Stimulated activated CD8-positive, alpha-beta memory T cell treated with anti-CD3 and anti-CD28 coated beads, Interleukin-4, amount 100 ng/mL, for 1 hour (primary cell): ENCODE measurements at places on chromosomes 2 and 18.

GRCh38 chr18:9096007-9096371, 6.5 kb upstream of the NDUFV2 start:
- no peak for DNase-seq

- no peak for DNase-seq
Observed at GRCh38 chr2:39506215-39506614, 69.1 kb upstream of the MAP4K3 start.

DNA sequence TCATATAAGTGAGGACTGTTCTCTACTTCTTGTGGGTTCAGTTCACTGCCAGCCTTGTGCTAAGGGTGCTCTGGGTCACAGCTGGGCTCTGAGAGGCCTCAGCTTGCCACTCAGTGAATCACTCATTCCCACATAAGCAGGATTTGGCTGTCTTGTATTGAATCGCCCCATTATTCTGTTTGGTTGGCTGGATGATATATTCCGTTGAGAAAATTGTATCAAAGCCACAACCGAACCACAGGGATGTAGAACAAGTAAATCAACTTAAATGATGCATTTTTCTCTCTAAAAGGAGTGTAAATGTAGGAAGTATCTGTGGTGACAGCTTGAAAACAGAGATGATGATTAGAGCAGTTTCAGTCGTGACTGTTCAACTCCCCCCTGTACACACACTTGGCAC, 39.6 kb downstream of the TTC39C start:
- no peak for DNase-seq

GRCh38 chr18:74268933-74269620, 22.7 kb downstream of the CYB5A start:
- no peak for DNase-seq

DNA sequence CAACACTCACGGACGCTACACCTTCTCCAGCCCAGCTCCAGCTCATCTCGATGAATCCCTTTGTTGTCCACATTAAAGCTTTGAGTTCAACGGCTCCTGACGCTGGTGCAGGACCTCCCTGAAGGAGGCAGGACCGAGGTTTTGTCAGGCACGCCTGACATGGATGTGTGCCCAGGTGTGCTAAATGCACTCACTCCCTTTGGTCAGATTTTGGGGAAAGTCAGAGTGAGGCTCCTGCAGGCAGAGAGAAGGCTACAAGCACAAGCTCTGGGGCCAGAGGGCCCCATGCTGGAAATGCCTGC, 78.6 kb downstream of the NDUFA10 start:
- DNase-seq: no peak

- no peak for DNase-seq
Observed at GRCh38 chr2:236449167-236449761, 120.4 kb upstream of the ACKR3 start.

GRCh38 chr2:161676902-161677496, 52.8 kb downstream of the SLC4A10 start:
- no peak for DNase-seq

DNA sequence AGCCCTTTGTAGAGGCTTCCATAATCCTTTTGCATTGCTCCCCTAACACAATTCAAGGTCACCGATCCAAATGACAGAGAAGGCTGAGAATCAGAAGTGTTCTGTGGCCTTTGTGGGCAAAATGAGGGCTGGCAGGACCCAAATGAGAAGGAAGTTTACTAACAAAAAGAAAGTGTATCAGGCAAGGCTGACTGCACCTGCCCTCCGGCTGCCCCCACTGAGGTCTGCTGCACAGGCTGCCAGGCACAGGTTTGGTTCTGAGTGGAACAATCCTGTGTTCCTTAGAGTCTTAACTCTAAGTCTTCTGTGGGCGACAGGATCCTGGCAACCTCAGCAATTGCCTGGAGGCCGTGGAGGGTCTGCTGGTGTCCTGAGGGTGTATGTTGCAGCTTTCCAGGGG, 568.5 kb downstream of the CMPK2 start:
- no peak for DNase-seq

DNA sequence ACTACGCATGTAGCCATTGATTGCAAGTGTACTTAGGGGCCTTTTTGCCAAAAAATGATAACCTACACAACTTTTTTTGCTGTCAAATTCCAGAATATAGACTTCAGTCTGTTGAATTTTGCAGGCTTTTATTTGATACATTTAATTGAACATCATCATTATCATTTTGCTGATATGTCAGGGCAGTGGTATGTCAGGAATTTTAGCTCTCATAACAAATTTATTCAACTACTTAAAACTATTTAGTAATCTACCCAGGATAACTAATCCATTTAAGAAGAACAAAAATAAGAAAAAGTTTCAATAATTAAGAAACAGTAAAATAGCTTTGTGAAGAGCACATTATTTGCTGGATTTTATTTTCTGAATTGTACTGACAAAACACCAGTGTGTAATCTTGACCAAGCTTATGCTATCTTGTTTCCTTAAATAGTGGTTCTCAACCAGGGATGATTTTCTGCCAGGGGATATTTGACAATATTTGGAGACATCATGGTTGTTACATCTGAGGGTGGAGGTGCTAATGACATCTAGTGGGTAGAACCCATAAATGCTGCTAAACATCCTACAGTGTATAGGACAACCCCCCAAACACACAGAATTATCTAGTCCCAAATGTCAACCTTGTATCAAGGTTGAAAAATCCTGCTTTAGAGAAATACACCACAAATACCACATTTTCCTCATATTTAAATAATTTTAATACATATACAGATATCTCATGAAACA, 12.1 kb upstream of the TTN start:
- no peak for DNase-seq

DNA sequence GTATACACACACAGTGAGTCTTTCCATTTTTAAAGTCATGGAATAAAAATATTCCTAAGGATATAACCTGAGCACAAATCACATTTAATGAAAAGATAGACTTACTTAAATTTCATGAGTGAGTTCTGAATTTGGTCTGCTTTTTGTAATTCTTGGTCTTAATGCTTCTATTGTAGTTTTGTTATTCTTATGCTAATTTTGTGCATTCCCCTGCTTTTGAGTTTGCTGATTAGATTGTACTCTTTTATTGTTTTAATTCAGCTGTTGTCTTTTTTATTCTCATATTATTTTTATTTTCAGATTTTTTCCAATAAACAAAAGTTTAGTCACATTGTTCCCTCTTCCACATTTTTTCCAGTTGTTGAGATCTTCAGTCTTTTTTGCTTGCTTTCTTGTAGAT, 202.4 kb downstream of the ZNF407 start:
- no peak for DNase-seq

- no peak for DNase-seq
Observed at GRCh38 chr18:41456831-41457230, 498.2 kb upstream of the PIK3C3 start.

DNA sequence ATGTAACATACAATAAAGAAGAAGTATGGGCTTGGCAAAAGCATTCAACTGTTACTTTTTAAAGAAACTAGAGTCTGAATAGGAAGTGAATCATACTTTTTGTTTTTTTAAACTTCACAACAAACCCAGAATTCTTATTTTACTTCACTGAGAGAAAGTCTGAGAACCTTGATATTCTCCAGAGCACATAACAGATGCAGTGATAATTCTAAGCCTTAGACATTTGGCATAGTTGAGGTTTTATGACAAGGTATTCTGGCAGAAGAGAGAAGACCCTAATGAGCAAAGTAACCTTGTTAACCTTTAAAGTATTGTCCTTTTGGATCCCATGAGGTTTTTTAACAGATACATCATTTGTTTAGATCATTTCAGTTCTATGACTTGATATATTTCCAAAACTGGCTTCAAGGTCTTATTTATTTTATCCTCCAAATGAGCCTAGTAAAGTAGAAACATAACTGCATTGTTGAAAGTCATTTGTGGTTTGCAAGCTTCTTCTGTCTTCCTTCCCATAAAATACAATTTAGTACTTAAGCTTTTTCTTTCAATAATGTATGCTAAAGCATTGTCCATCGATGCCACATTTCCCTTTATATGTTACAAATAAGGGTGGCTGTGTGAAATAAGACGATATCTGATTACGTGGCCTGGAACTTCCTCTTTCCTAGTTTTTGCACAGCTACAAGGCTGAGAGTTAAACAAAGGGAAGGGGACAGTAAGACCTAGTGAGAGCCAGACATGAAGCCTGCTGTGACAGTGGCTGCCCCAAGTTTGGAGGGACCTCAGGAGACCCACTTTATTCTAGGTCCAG, 86.1 kb upstream of the ITPRID2 start:
- no peak for DNase-seq

DNA sequence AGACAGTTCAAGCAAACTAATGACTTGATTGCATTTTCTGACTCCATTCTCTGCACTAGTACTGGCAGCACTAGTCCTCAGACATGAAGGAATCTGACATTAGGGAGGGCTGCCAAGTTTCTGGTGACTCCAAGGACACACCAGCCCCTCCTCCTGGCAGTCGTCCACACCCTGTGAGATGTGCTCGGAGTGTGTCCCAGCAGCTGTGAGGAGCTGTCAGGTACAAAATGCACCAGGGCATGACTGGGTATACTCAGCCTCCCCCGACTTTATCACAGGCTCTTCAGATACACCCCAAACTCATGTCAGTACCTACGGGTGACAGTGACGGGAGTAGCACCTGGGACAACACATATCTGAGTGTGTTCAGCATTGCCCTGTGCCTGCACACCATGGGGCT, 43.1 kb downstream of the EDAR start:
- DNase-seq: no peak

DNA sequence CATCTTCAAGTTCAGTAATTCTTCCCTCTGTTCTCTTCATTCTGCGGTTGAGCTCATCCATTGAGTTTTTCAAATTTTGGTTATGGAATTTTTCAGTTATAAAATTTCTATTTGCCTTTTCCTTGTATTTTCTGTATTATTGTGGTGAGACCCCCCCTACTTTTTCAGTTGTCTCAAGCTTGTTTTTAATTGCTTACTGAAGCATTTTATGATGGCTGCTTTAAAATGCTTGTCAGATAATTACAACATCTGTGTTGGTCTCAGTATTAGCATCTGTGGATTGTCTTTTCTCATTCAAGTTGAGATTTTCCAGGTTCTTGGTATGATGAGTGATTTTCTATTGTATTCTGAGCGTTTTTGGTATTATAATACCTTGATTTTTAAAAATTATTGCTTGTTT, 121.2 kb upstream of the REV1 start:
- no peak for DNase-seq

DNA sequence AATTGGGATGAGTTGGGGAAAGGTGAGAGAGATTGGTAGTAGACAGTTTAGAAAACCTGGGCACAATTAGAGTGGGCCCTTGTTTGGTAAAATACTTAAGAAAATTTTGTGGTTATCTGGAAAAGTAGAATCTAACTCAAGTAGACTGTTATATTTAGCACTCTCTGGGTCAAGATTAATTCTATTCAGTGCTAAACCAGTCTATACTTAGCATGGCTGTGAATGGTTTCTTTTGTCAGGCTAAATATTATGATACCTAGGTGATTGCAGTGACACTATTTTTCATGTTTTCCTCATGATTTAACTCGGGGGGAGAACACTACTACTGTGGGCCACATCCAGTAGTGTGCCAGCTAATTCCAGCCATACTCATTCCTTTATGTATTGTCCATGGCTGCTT, 58.9 kb downstream of the KIAA1328 start:
- no peak for DNase-seq

DNA sequence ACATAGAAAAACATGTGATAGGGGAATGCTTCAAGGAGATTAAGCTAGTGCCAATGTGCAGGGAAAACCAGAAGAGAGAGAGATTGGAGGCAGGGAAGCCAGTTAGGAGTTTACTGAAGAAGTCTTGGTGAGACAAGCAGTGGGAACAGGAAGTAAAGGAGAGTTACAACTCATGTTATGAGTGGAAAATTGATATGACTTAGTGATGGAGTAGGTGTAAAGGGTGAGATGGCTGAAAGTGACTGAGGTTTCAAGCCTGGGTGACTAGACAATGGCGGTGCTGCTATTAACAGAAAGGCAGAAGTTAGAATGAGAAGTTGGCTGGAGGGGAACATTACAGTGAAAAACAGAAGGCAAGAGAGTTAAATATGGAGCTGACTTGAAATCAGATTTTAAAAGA, 16.5 kb downstream of the DOK1 start:
- no peak for DNase-seq

GRCh38 chr2:127596311-127597045, 49.5 kb upstream of the GPR17 start:
- no peak for DNase-seq

- no peak for DNase-seq
Observed at GRCh38 chr2:225122583-225123486, 80.6 kb upstream of the DOCK10 start.

DNA sequence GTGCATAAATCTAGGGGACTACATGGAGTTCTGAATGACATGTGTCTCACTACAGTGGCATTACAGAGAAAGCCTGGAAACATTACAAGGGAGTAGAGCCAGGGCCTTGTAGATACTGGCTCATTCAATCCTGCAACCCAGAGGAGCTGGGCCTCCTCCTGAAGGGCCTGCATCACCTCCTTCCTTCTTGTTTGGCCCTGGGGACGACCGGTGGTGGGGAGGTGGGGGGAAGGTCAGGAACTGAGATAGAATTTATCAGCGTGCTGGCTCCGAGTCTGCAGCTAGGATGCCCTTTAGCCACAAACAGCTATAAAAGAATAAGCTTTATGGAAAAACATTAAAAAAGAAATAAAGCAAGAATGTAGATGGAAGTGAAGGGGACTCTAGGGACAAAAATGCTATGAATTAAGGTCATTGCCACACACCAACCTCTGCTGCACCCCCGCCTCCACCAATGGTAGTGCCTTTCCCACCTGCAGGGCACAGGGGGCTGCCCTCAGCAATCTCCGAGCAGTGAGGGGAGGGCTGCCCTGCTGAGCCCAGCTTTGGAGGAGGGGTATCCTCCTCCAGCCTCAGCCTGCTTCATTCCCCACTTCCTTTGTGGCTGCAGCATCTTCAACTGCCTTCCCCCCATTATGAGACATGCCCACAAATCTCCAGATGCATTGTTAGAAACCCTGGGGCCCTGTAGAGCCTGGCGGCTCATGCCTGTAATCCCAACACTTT, 149.0 kb downstream of the MSH2 start:
- no peak for DNase-seq

DNA sequence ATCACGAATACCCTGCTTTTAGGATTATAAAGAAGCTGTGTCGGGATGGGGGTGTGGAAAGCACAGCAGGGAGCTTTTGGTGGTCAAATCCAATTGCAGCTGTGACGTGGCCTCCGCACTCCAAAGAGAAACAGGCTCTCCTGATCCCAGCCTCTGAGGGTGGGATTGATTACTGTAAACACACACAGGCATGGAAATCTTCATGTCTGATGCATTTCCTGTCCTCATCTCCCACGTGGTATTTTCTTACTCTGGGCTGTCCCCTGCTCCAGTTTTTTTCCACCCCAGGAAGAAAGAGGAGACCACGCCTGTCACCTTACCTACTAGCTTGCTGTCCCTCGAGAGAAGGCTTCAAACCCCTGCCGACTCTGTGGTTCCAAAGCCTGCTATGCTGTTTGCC, 22.7 kb downstream of the RNF152 start:
- no peak for DNase-seq
